Activated effector memory CD4-positive, alpha-beta T cell treated with anti-CD3 and anti-CD28 coated beads, Interleukin-2, amount 50 U/mL, for 16 hours (primary cell): ENCODE measurements at places on chromosomes 5 and 9.
A peak's percentile ranks its signal among the peaks of the same experiment; 100 is the strongest.

- DNase-seq: no peak
Observed at GRCh38 chr5:54205453-54205852, 104.9 kb downstream of the ARL15 start.

GRCh38 chr5:57082441-57083067 lies 91.3 kb upstream of the GPBP1 start:
- no peak for DNase-seq

- no peak for DNase-seq
Observed at GRCh38 chr9:3879315-3879714, 353.5 kb upstream of the RFX3 start.

- DNase-seq: no peak
Observed at GRCh38 chr5:66340786-66341185, 196.7 kb downstream of the SREK1 start.

GRCh38 chr5:138506370-138507306 lies 36.4 kb downstream of the ETF1 start:
- no peak for DNase-seq

GRCh38 chr5:89728750-89729149 lies 680.8 kb downstream of the CETN3 start:
- DNase-seq: no peak

DNA sequence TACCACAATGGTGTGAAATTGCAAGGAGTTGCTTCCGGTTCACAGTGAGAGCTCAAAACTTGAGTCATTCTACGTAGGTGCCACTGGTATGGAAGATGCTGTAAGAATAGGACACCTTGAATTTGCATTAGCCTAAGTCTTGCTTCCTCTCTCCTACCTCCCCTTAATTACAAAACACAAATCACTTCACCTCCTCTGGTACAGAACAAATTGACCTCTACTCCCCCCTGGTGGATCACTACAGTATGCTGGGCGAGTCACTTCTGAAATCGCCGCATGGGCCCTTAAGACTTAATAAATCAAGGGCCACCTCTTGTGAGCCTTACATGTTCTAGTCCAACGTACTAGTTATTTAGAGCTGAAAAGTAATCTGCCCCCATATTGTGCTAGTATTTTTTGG lies 145.3 kb upstream of the SMARCA2 start:
- peak; percentile 66 for DNase-seq

DNA sequence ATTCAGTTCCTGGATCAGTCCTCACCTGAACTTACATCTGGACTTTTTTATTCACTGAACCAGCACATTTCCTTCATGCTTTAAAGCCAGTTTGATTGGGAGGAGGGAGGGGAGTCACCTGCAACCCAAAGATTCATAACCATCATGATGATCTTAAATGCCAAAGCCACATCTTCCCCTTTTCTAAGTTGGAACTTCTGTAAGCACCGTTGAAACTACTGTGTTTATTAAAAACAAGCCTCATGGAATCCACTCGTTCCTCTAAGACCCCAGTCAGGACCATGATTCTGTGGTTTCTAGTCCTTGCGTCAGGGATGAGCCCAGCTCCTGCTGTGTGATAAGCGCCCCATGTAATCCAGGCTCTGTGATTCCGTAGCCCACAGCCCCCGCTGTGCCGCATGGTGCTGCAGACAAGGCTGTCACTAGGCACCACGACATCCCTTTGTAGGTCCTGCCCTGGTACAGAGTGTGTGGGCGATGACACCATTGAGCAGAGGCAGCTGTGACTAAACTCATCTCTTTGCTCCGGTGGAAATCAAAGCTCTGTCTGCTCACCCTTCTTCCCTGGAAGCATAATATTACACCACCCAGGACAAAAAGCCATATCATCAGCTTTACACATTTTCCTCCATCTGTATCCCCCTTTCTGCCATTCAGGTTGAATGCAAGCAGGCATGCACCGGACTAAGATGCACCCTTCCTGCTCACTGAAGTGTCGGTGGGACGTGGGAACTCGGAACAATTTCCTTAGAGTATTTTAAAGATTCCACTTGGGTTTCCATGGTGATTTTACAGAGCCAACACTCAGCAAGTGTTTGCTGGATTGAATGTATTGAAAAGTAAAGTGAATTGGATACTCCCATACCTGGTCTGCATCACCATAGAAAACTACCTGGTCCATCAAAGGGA lies 132.0 kb upstream of the FSTL4 start:
- no peak for DNase-seq

DNA sequence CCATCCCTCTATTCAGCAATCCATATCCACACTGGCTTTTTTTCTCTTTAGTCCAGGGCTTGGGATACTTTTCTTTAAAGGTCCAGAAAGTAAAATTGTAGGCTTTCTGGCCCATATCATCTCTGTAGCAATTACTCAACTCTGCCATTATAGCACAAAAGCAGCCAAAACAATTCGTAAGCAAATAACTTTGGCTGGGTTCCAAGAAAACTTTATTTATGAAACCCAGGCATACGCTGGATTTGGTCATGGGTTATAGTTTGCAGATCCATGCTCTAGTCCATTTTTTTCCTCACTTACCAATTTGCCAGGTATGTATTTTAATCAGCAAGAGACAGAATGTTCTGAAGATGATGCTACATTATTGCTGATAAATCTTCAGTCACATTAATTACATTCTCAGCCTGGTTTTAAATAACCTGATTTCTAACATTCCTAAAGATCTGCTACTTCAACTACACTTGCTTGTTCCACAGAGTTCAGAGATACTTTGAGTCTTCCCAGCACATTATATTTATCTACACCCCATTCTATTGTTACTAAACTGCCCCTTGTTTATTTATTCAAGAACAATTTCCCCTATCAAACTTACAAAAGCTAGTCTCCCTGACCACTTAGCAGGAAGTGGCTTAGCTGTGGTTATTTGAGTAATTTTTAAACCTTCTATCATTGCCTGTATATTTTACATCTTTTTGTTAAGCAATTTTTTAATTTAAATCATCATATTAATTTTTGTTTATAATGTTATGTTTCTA lies 161.0 kb downstream of the ISL1 start:
- DNase-seq: no peak

DNA sequence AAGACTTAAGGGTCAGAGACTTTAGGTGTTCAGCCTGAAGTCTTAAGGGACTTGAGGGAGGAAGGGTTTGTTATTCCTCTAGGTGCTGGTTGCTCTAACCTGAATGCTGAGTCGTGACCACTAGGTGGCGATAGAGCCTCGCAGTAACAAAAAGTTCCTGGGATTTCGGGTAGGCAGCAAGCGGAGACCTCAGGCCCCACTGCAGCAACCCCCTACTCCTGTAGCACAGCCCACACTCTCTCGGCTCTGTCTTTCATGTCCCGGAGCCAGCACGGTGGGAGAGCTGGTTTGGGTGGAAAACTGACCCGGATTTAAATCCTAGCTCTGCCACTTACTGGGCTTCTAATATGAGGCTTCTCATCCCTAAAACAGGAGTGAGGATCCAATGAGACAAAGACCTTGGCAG lies 100.3 kb upstream of the PANK3 start:
- peak; percentile 82 for DNase-seq

GRCh38 chr5:54581831-54582548 lies 64.4 kb downstream of the SNX18 start:
- no peak for DNase-seq

GRCh38 chr5:135695656-135696313 lies 117.0 kb upstream of the CXCL14 start:
- DNase-seq: no peak

DNA sequence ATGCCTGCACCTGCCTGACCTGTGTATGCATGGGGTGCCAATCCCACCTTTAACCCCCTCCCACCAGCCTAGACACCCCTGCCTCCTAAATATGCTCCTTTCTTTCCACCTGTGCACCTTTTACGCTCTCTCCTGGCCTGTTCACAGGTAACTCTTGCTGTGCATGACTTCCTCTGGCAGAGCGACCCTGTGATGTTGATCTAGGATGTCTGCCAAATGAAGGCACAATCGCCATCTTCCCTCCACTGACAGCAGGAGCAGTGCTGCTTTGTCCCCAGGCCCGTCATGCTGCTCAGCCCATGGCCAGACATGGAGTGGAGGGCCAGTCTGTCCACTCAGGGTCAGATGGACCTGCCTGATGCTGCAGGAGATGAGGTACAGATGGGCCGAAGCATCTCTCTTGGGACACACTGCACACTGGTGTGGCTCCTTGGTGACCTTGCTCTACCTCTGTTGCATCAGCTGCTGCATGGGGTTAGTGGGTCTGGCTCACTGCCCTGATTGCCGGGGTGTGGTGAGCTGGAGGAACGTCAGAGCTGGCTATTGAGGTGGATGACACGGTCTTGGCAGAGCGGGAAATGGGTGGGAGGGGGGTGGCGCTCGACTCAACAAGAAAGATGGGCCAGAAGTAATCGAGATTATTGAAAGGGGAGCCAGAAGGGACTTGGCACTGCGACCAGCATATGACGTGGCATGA lies 101.7 kb upstream of the PITX1 start:
- DNase-seq: no peak

DNA sequence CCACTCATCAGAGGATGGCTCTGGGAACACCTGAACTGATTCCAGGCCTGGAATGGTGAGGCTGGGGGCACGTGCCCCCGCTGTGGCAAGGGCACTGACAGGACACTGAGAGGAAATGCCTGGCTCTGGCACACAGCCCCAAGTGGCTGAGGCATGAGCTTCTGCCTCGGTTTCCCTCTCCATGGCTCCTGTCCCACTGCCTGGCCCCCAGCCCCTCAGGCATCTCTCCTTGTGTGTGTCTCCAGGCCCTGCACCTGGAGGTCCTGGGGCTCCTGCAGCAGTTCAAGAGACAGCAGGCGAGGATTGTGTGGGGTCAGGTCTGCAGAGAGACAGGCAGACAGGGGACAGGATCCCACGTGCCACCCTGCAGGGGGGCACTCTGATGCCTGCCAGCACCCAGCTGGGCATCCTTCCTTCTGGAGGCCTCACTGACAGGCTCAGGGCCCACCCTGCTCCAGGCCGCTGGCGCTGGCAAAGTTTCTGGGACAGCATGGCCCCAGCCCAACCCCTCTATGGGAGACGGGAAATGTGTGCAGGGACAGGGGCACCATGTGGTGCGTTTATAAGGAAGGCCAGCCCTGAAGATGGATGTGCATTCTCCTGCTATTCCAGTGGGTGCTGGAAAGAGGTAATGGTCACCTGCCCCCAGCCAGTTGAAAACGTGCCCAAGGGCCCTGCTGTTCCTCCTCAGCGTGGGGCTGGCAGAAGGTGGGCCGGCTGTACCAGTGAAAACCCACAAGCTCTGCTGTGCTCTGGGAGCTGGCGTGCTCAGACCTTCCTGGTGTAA lies 66.0 kb downstream of the RASGEF1C start:
- DNase-seq: peak; percentile 36

GRCh38 chr5:170448221-170448620 lies 55.6 kb upstream of the KCNIP1 start:
- DNase-seq: no peak

GRCh38 chr5:138972230-138972629 lies 97.1 kb upstream of the LRRTM2 start:
- DNase-seq: no peak
